Liver (tissue), 10 donors: ENCODE measurements at places on chromosomes 16 and 17. TPM values are rescaled to one million over a fixed set of nuclear protein-coding genes. Genes with fewer than 3 reads are reported as not detected.

GRCh38 chr16:16100631-16101030 is 122.7 kb downstream of the ABCC6 start:
- no peak overlapping the region for H3K27ac ChIP-seq
- no peaks in the 10 kb centered on the region for H3K4me1 ChIP-seq
- no peaks in the 10 kb centered on the region for H3K36me3 ChIP-seq
- H3K27me3 ChIP-seq: no peaks in the 10 kb centered on the region
- DNase-seq: no peak

DNA sequence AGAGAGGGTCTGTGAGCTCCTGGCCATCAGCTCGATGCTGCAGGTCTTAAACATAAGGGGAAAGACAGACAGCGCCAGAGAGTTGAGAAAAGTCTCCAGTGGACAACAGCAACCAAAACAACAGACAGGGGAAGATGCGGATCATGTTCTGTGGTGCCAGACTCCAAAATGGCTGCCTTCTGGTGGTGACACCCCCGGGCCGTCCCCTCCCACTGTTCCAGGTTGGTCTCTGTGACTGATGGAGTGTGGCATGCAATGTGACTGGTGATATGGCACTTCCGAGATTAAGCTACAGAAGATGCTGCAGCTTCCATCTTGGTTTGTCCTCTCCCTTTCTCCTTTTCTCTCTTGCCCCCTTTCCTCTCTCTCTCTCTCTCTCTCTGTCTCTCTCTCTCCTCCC is 40.4 kb upstream of the RBFOX3 start:
- H3K27me3 ChIP-seq: no peaks in the 10 kb centered on the region
- H3K4me1 ChIP-seq: no peaks in the 10 kb centered on the region
- no peaks in the 10 kb centered on the region for H3K36me3 ChIP-seq
- no peak overlapping the region for H3K4me3 ChIP-seq

- no peak overlapping the region for H3K4me3 ChIP-seq
- no peaks in the 10 kb centered on the region for H3K27me3 ChIP-seq
- DNase-seq: no peak
- no peaks in the 10 kb centered on the region for H3K4me1 ChIP-seq
- H3K27ac ChIP-seq: no peak overlapping the region
These were observed 112.1 kb upstream of the CNTNAP4 start for GRCh38 chr16:76164970-76165558.

GRCh38 chr17:72394531-72394930 is 273.7 kb downstream of the SOX9 start:
- no peak overlapping the region for H3K4me3 ChIP-seq
- no peaks in the 10 kb centered on the region for H3K36me3 ChIP-seq
- no peak overlapping the region for H3K27ac ChIP-seq
- no peaks in the 10 kb centered on the region for H3K27me3 ChIP-seq

DNA sequence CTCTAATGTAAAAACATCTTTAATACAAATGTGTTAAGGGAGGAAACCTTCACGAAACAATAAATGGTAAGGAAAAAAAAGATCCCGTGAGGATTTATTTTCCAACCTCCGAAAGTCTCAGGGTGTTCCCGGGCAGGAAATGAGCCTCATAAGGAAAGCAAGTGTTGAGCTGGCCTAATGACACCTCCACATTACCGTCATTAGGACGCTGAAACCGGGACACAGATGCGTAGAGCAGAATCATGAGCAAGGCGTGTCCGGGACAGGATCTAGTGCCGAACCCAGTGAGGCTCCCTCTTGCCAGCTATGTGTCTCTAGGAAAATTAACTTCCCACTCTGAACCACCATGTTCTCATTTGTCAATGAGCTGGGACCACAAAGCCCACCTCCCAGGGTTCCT is 22.7 kb upstream of the CYTH1 start:
- H3K4me3 ChIP-seq: no peak overlapping the region
- no peaks in the 10 kb centered on the region for H3K4me1 ChIP-seq
- no peak for DNase-seq
- peaks cover 75% of the 10 kb centered on the region for H3K36me3 ChIP-seq

DNA sequence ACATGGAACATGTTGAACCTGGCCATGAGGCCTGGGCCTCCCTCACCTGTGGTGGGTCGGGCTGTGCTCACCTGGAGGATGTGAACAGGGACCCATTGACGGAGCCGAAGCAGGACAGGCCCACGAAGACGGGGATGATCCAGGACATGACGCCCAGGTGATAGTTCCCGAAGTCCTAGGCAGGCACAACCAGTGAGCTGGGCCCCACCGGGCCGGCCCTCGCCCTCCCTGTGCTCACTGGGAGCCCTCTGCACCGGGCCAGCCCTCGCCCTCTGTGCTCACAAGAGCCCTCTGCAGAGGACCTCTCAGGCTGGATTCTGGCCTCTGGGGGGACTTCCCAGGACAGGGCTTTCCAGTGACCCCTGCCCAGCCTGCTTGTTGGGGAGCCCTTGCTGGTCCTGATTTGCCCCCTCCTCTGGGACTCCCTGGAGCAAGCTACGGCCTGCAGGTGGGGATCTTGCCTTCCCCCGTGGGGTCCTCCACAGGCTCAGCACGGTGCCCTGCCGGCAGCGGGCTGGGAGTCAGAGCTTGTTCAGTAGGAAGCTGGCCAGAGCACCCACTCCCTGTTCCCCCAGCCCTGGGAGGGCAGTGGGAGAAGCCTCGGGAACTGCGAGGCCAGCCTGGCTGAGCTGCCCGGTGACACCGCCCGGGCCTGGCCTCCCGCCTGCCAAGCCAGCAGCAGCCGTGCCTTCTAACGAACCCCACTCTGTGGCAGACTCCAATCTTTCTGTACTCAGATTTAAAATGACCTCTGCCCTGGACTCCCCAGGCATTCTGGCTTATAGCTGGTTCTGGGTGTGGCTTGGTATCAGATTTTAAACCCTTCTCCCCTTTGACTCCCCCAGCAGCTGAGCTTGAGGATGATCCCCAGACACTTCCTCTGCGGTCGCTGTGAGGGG is 30.4 kb downstream of the SLC7A5 start:
- peak overlapping the region; percentile 94 for H3K27ac ChIP-seq
- H3K27me3 ChIP-seq: no peaks in the 10 kb centered on the region
- peaks cover 29% of the 10 kb centered on the region for H3K4me1 ChIP-seq
- no peak for DNase-seq

DNA sequence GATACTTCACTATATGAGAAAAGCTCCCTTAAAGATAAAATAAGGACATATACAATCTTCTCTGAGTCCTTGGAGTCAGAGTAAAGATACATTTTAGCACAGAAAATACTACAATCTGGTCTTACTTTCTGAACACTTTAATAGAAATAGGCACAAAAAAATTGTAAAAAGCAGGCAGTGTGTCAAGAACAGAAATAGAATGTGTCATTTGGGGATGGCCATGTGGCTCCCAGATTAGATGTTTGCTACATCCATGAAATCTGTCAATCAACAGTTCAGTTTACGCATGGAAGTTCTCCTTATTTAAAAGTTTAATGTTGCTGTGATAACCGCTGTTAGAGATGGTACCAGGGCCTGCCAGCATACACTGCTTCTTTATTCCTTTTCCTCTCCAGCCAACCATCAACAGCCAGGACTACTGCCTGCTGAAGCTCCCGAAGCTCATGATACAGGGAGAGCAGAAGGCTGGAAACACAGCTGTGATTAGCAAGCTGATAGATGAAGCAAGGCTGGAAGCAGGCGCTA is 278.5 kb downstream of the CEP112 start:
- no peak overlapping the region for H3K27ac ChIP-seq
- no peak for DNase-seq
- no peak overlapping the region for H3K4me3 ChIP-seq
- H3K36me3 ChIP-seq: no peaks in the 10 kb centered on the region
- H3K4me1 ChIP-seq: no peaks in the 10 kb centered on the region
- no peaks in the 10 kb centered on the region for H3K27me3 ChIP-seq

DNA sequence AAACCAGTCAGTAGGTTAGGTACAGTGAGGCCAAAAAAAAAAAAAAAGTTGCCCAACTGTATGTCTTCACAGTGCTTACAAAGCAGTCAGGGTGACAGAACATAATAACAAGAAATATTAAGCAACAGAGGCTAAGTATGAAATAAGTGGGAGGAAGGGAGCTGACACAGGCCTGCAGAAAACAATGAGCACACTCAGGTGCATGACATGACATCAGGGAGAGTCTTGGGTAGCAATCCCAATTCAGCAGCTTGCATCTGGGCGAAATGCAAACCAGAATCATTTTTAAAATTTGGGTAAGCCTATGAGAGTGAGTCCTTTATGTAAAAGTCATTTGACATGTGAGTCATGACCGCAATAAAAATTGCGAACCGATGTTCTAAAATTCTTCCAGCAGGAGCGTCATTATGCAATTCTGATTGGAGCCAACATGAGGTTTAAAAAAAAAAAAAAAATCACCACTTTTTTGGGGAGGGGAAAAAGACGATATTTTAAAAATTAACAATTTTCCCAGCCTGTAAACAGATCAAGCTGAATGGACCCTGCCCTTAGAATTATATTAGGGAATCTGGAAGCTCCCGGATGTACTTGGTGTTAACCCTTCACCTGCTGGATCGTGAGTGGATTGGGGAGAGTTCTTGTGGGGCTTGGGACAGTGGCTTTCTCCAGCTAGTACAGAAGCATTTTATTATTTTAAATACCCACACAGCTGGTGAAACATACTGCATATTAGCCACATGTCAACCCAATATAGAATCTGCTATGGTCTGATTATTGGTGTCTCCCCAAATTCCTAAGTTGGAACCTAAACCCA is 127.9 kb downstream of the NPIPB5 start:
- H3K4me3 ChIP-seq: no peak overlapping the region
- H3K4me1 ChIP-seq: no peaks in the 10 kb centered on the region
- no peaks in the 10 kb centered on the region for H3K36me3 ChIP-seq
- no peak for DNase-seq
- H3K27ac ChIP-seq: no peak overlapping the region

DNA sequence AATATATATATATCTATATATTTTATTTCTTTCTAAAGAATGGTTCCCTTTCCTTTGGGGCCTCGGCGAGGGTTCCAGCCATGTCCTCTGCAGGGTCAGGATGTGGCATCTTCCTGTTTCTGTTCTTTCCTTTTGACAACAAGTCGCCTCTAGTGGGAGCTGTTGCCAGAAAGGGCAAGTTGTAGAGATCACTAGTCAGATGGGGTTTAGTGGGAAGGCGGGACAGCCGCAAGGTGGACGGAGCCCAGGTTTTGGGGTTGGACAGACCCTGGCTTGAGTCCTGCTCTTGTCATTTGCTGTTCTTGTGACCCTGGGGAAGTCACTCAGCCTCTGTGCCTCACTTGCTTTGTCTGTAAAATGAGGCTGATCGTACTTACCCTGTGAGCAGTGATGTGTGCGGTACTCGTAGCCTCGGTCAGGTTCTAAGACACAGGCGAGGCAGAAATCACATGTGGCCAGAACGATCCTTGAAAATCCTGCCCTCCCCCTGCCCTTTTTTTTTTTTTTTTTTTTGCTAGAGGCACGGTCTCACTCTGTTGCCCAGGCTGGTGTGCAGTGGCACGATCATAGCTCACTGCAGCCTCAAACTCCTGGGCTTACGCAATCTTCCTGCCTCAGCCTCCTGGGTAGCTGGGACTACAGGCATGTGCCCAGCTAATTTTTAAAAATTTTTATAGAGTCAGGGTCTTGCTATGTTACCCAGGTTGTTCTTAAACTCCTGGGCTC is 80.1 kb downstream of the ABCC6 start:
- H3K27ac ChIP-seq: no peak overlapping the region
- peaks cover 15% of the 10 kb centered on the region for H3K4me1 ChIP-seq
- no peak overlapping the region for H3K4me3 ChIP-seq
- no peaks in the 10 kb centered on the region for H3K27me3 ChIP-seq
- DNase-seq: no peak
- H3K36me3 ChIP-seq: no peaks in the 10 kb centered on the region

- DNase-seq: no peak
- H3K4me3 ChIP-seq: no peak overlapping the region
- no peaks in the 10 kb centered on the region for H3K27me3 ChIP-seq
- no peaks in the 10 kb centered on the region for H3K36me3 ChIP-seq
- no peak overlapping the region for H3K27ac ChIP-seq
- H3K4me1 ChIP-seq: no peaks in the 10 kb centered on the region
These were observed 66.3 kb downstream of the STX8 start for GRCh38 chr17:9509236-9509816.

- no peak overlapping the region for H3K4me3 ChIP-seq
- H3K27me3 ChIP-seq: peaks cover 9% of the 10 kb centered on the region
- H3K36me3 ChIP-seq: peaks cover 6% of the 10 kb centered on the region
- peaks cover 16% of the 10 kb centered on the region for H3K4me1 ChIP-seq
- DNase-seq: no peak
- no peak overlapping the region for H3K27ac ChIP-seq
These were observed 5.1 kb downstream of the CBX8 start for GRCh38 chr17:79791735-79792161.

GRCh38 chr17:2710803-2711607 is 559 bp downstream of the CLUH start:
- peaks cover 36% of the 10 kb centered on the region for H3K4me1 ChIP-seq
- DNase-seq: peak; percentile 65
- H3K27me3 ChIP-seq: no peaks in the 10 kb centered on the region
- H3K27ac ChIP-seq: peak overlapping the region; percentile 75

CAVIN1 gene
- polyA plus RNA-seq: 27.0 TPM

GCGR gene
- polyA plus RNA-seq: 55.8 TPM

KRTAP4-5 gene
- not detected for polyA plus RNA-seq

CLDN9 gene
- polyA plus RNA-seq: 0.32 TPM

KRTAP9-1 gene
- polyA plus RNA-seq: not detected

EPX gene
- not detected for polyA plus RNA-seq

CD300E gene
- polyA plus RNA-seq: 0.07 TPM
